Activated CD4-positive, alpha-beta T cell treated with anti-CD3 and anti-CD28 coated beads, Interleukin-2, amount 50 U/mL, for 24 hours (primary cell): ENCODE measurements at places on chromosomes 6 and 20.

- no peak for DNase-seq
Observed at GRCh38 chr6:28142446-28142845, 763 bp downstream of the ZKSCAN8 start.

DNA sequence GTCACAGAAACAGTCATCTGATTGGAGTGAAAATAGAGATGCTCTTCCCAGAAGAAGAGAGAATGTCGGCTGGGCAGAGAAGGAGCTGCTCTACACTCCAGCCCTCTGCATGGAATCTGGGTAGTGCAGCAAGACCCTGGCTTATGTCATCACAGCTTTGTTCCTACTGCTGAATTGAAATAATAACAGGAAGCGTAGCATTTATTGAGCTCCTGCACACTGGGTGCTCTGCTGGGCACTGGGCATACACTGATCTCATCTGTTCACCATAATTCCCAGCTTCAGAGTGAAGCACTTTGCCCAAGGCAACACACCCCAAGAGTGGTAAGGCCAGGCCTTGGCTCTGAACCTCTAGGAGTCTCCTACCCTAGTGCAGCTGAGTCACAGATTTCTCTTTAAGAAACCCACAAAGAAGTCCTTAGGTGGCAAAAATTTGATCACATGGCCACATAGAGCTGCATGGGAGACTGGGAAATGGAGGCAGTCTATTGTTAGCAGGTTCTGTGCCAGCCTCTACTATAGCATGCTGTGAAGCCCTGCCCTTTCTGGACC, 3.9 kb upstream of the SDCBP2 start:
- no peak for DNase-seq

GRCh38 chr6:7865781-7866180, 44.8 kb downstream of the TXNDC5 start:
- DNase-seq, result no peak

- DNase-seq, result no peak
Observed at GRCh38 chr6:106316375-106316766, 9.2 kb downstream of the ATG5 start.

GRCh38 chr6:66849843-66850242, 1142.8 kb upstream of the EYS start:
- no peak for DNase-seq

GRCh38 chr20:34949120-34949519, 6.5 kb downstream of the GSS start:
- DNase-seq, result no peak

DNA sequence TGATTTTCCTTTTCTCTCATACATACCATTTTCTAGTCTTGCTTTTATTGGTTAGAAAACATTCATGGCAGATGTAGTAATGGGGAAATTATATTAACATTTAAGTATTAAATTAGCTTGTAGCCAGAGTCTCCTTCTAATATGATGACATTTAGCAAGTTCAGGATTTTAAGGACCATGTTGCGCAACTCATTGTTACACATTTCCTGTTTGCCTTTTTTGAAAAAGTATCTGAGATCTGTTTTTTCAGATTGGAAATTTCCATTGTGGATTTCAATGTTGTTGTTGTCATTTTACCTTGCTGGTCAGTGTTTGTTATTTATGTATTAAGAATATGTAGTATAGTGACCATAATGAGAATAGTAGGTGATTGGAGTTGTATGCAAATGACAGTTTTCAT, 38.7 kb downstream of the CDKAL1 start:
- DNase-seq, result no peak

DNA sequence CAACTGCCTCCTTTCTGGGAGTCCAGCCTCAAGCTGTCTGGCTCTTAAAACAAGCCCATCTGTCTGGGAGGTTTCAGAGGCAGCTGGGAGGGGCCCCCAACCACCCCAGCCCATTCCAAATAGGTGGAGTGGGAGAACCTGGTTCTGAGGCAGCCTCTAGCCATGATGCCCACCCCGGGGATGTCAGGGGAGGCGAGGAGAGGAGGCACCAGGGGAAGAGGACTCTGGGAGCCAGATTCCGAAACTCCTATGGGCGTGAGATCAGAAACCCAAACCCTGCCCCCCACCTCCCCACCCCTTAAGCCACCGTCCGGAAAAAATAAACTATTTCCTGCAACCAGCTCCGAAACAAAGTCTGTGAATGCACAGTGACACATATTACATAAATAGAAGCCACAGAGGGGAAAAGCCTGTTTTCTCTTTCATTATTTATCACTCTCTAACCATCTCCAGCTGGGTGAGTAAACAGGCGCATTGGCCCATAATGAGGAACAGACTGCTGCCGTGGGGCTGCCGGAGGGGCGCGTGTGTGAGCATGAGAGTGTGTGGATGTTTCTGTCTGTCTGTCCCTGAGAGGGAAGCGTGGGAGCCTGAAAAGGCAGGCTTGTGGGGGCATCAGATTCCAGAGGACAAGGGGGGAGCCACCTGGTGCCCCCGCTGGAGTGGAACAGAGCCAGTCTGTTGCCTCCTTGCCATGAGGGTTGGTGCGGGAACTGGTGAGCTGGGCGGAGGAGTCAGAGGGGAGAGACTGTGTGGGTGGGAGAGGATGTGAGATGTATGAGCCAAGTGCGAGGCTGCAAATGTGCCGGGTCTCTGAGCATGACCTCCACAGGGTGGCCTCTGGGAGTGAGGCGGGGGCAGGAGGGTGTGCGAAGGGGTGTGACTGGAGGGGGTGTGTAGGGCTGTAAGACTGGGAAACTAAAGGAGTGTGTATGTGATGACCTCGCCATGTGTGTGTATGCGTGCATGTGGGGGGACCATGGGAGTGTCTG, 14.3 kb upstream of the FOXP4 start:
- peak; percentile 68 for DNase-seq

GRCh38 chr20:43751167-43752050, 24.6 kb upstream of the GTSF1L start:
- peak; percentile 69 for DNase-seq

GRCh38 chr6:219019-219570, 73.2 kb upstream of the DUSP22 start:
- DNase-seq, result no peak

GRCh38 chr20:31705598-31706597, 16.8 kb downstream of the BCL2L1 start:
- DNase-seq, result no peak

DNA sequence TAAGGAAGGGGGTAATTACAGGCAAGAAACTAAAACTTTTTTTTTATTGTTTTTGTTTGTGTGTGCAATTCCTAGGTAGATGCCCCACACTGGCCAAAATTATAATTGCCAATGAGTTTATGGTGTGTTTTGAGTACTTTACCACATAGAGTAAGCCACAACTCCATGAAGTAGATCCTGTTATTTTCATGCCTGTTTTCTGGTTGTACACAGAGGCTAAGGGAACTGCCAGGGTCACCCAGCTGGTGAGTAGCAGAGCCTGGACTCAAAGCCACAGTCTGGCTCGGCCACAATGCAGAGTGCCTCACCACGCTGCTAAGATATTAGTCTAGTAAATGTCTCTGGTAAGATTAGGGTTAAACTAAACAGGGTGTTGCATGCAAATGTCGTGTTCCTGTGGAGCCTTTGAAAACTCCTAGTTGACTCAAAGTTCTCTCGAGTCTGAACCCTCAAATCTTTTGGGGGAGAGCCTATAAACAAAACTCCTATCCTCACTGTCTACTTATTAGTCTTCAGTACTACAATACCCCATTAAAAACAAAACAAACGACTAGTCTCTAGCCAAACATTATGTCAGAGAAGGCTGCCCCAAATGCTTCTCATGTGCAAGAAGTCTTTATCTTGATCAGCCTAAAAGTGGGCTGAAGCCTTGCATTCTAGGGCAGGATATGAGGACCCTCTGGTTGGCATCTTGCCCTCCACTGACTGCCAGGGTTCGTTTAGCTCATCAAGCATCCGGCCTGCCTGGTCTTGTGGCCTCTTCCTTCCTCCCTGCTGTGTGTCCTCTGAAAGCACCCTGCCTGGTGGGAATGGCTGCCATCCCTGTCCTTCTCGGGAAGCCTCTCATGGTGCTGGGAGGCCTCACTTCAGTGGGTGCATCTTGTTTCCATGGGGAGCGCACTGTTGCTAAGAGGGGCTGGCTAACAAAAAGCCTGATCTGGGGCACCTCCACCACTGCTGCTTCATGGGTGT, 4.2 kb downstream of the DUSP22 start:
- DNase-seq, result no peak

- no peak for DNase-seq
Observed at GRCh38 chr6:135936606-135937005, 85.1 kb downstream of the PDE7B start.

- DNase-seq, result no peak
Observed at GRCh38 chr20:25018841-25019240, 26.3 kb upstream of the APMAP start.

DNA sequence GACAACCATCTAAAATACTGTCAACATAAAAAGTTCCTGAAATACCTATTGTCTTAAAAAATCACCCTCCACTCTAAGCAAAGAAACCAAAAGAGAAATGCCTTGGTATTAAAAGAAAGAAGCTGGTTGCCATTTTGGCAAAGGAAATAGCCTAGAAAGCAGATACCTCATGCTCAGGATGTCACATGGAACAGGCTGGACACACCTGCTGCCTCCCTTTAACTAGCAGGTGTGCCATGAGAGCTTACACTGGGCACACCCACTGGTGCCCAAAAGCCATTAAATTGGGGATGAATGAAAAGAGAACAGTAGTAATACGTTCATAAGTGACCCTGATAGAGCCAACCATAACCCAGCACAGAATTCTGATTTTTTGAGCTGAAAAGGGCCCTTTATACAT, 1.5 kb downstream of the SLC23A2 start:
- DNase-seq, result no peak

DNA sequence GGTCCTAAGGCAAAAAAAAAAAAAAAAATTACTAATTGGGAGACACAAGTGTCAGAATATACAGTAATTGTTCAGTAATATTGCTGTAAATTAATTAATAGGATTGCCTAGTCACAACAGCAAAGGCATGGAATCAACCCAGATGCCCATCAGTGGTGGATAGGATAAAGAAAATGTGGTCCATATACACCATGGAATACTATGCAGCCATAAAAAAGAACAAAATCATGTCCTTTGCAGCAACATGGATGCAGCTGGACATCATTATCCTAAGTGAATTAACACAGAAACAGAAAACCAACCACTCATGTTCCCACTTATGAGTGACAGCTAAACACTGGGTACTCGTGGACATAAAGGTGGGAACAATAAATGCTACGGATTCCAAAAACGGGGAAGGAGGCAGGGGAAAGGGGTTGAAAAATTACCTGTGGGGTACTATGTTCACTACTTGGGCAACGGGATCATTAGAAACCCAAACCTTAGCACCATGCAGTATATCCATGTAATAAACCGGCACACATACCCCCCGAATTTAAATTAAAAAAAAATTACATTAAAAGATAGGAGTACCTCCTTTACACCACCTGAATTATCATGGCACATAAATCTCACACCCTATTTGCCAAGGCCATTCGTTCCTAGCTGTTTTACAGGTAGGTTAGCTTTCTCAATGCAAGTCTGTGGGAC, 689 bp upstream of the PFDN4 start:
- no peak for DNase-seq

DNA sequence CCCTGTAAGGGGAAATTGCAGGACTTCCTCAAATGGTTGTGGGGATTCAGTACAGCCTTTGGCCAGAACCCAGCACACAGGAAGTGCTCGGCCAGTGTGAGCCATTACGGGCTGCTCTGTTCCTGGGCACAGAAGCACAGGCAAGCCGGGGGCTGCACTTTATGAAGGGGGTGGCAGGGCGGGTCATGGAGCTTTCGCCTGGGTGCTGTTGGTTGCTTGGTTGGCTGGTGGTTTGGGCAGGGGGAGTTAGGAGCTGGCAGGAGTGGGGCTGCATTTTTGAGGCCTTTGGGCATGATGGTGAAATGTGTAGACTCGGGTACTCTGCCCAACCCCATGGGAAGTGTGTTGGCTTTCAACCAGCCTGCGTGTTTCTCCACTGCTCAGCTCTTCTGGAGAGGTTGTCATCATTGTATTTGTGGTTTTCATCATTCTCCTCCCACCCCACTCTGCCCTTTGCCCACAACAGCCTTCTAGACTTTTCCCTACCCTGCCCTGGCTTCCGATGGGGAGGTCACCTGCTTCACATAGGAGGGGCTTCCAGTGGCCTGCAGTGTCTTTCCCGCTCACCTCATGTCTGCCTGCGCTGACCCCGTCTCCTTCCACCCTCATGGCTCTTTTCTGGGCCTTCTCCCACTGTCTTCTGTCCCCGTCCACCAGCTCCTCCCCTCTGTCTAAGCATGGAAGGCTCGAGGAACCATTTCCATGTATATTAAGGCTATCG, 16.1 kb upstream of the RBM38 start:
- DNase-seq, result no peak

- no peak for DNase-seq
Observed at GRCh38 chr6:25277857-25278256, 1.3 kb upstream of the CARMIL1 start.

GRCh38 chr20:46713957-46714834, 4.7 kb downstream of the SLC2A10 start:
- DNase-seq, result no peak

- no peak for DNase-seq
Observed at GRCh38 chr6:168596344-168596743, 155.4 kb downstream of the SMOC2 start.

- no peak for DNase-seq
Observed at GRCh38 chr6:33317419-33317668, 200 bp downstream of the ZBTB22 start.

- no peak for DNase-seq
Observed at GRCh38 chr6:95629551-95629950, 52.2 kb downstream of the MANEA start.

DNA sequence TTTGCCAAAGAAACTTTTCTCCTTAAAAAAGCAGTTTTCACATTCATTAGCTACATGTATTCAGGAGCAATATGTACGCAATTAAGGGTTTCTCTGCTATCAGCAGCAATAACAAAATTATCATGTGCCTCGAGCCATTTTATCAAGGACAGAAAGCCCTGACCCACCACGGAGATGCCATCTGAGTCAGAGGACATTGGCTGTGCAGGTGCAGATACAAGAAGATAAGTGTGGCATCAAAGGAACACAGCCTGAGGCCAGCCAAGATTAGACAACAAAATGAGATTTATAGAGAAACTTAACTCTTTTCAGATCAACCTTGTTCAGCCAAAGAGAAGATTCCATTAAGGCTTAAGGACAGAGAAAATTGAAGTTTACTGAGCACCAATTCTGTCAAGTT, 115.2 kb upstream of the LGSN start:
- DNase-seq, result no peak

DNA sequence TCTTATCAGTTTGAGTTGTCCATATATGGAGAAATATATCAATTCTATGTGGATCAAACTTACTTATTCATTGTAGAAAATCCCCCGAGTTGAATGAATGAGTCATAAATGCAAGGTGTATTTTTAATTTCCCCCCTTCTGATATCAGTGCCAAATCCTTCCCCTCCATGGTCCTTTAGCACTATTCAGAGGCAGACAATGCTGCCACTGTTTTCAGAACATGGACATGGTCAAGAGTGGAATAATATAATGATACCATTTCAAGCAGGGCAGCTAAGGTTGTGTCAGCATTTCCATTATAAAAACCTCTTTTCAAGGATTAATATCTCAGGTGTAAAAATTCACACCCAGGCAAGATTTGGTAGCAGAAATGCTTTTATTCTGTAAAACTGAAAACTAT, 244.0 kb downstream of the FOXC1 start:
- DNase-seq, result no peak
